ACHN (cell line): ENCODE measurements at places on chromosomes 11 and 22.
A peak's percentile ranks its signal among the peaks of the same experiment; 100 is the strongest.

DNA sequence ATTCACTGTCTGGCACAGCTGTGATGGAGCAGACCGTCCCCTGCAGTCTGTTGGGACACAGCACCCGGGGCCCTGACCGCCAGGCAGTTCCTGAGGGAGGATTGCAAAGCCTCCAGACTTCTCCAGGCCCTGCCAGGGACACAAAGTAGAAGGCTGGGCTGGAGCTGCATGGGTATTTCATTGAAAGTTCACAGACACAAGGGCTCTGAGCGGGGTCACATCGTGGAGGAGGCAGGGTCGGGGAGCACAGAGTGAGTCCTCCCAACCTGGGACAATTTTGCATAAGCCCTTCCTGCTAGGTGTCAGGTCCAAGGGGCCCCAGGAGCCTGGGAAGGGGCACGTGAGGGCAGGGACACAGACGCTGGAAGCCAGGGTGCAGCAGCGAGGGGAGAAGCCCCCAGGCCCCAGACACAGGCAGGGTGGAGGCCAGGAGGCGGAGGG, 15.7 kb downstream of the IFITM10 start:
- no peak for DNase-seq

DNA sequence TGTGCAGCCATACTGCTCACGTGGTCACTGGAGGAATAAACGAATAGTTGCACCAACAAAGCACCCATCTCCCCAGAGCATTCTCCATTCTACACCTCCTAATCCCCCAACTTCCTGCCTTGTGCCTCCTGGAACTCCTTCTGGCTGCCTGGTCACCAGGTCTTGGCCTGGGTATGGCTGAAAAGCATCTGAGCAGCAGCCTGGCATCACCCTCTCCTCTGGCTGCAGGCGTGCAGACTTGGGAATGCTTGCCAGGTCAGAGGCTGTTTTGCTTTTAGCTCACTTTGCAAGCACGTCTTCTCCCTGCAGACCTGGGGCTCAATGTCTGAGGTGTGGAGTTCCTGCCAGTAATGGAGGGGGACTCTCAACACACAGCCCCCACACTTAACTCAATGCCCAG, 33.3 kb upstream of the KCNJ11 start:
- DNase-seq, result no peak

GRCh38 chr11:2312232-2313042, 10.6 kb downstream of the TSPAN32 start:
- DNase-seq, result no peak

DNA sequence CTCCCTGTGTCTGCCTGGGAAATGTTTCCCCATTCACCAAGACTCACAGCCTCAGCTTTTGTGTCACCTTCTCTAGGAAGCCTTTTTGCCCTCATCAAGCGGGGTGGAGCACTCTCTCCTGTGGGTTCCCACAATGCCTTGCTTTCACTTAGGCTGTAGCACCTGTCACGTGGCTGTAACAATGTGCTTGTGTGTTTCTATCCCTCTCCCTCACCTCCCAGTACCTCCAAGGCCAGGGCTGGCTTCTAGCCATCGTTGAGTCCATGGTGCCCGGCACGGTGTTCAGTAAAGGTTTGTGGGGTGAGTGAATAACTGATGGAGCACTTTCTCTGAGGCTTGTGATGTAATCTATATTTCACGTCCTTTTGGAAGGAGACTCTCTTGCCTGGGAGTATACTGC, 153.2 kb downstream of the TTC17 start:
- no peak for DNase-seq

GRCh38 chr11:68837583-68838571, 3.8 kb downstream of the CPT1A start:
- no peak for DNase-seq

DNA sequence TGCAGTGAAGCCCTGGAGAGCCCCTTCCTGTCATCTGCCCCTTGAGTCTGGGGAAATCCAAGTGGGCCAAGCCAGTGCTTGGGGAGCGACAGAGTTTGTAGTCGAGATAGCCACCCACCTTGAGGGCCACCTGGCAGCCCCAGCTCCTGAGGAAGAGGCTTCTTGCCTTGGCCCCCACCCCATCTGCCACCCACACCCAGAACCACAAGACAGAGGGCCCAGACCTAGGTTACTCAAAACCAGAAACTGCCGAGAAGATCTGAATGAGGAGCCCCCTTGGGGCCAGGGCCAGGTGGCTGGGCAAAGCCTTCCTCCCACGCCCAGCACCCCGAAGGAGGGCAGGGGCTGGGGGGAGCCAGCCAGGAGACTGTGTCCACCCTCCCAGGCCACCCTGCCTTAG, 18.8 kb upstream of the PRR5 start:
- DNase-seq, result no peak

- no peak for DNase-seq
These were observed 380.6 kb downstream of the CADM1 start for GRCh38 chr11:115123641-115124040.

DNA sequence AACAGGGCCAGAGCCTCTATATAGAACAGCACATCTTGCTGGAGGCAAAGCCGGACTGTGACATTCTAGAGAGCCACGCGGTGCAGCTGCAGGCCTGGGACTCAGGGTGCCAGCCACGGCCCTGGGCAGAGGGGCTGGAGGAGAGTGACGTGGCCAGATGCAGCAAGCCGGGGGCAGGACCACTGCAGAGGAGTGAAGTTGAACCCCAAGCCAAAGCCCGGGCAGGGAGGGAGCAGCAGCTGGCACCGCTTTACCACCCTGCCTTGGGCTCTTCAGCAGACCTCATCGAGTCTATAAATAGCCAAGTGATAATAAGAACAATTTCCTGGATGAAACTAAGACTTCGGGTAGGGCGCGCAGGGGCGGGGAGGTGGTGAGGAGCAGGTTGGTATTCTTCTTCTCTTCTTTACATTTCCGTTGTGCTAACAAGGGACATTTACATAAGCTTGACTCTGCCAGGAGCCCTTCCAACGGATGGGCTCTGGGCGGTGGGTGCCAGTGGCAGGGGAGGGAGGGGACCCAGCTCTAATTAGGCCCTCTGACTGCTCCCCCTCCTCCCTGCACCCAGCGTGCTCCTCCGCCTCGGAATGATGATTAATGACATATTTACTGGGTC, 110.2 kb downstream of the ST3GAL4 start:
- DNase-seq, result no peak

DNA sequence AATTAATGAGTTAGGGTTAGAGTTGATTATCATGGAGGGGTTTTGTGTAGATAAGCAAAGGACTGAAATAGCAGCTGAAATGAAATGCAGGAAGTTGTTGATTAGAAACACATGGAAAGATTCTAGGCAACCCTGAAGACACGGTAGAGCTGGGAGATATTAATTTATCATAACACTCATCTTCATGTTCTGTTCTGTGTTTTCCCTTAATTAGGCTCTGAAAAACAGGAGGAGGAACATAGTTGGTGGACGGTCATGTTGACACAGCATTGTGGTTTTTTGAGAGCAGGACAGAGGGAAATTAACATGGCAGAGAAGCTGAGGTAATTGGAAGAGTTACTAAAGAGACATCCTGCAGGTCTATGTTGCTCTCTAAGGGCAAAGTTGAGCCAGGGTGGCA, 138.8 kb upstream of the UBASH3B start:
- DNase-seq, result no peak

DNA sequence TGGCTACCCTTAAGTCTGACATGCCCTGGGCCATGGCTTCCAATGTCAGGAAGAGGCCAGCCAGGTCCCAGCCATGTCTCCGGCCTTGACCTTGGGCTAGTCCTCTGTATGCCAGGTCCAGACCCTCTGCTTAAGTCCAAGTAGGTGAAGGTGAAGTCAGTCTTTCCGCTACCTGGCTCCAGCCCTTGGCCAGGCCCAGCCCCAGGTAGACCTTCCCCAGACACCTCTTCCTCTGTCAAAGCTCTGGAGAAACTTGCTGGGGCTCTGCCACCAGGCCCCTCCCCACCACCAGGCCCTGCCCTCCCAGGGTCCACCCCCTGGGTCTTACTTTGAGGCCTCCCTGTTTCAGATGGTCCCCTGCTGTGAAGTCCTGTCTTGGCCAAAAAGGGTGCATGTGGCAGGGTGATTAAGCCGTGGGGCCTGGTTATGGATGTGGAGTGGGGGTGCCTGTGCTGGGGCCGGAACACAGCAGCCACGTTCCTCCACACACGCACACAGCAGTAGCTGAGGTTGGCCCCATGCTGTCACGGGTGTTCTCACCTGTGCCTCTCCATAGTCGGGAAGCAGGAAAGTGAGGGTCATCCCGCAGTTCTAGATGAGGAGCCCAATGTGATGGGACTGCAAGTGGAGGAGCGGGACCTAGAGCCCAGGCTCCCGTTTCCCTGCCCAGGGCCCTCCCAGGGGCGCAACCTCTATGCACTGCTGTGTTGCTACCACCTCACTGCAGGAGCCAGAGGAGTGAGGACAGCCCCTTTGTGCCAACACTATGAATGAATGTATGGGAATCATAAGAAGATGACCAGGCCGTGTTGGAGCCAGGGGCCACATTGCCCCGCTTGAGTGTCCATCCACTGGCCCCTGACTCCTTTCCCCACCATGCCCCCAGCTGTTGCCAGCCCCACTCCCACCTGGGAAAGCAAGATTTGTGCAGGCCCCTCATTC, 72.2 kb downstream of the LINC01488 start:
- no peak for DNase-seq

DNA sequence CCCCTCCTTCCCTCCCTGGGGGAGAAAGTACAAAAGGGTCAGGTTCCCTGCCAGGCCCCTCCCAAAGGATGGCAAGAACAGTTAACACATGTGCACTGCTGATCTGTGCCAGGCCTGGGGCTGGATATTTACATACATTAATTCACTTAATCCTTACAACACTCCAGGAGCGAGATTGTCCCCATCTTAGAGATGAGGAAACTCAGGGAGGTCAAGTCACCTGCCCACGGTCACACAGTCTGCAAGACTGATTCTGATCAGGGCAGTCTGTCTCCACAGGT, 36.5 kb downstream of the NECTIN1 start:
- DNase-seq, result no peak

- DNase-seq, result no peak
These were observed 64.7 kb downstream of the PARVG start for GRCh38 chr22:44245438-44245837.

GRCh38 chr11:91795139-91795887, 429.3 kb upstream of the FAT3 start:
- no peak for DNase-seq

- no peak for DNase-seq
These were observed 21.6 kb downstream of the GPR83 start for GRCh38 chr11:94379613-94380012.

GRCh38 chr11:63616953-63617352, 2.7 kb upstream of the PLAAT3 start:
- DNase-seq, result no peak

- no peak for DNase-seq
These were observed 173.9 kb downstream of the DDX10 start for GRCh38 chr11:108838792-108839105.

GRCh38 chr22:30459181-30460052, 12.4 kb downstream of the SEC14L3 start:
- DNase-seq, result peak; percentile 30

GRCh38 chr22:49827271-49827852, 311 bp downstream of the BRD1 start:
- peak; percentile 12 for DNase-seq

DNA sequence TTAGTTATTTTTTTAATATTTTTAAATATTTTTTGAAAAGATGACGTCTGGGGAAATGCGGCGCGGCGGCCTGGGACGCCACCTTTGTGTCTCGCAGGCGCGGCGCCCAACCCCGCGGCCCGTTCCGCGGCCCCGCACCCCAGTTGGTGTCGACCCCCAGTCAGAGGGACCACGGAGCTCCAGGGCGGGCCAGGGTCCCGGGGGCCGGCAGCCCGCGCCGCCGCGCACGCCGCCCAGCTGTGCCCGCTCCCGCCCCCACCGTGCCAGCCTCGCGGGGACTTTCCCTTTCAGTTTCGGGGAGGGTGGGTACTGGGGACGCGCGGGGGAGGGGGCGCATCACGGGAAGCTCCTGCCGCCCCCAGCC, 1.6 kb downstream of the CCND1 start:
- DNase-seq, result no peak

GRCh38 chr22:42414565-42415303, 17.5 kb downstream of the NFAM1 start:
- no peak for DNase-seq

DNA sequence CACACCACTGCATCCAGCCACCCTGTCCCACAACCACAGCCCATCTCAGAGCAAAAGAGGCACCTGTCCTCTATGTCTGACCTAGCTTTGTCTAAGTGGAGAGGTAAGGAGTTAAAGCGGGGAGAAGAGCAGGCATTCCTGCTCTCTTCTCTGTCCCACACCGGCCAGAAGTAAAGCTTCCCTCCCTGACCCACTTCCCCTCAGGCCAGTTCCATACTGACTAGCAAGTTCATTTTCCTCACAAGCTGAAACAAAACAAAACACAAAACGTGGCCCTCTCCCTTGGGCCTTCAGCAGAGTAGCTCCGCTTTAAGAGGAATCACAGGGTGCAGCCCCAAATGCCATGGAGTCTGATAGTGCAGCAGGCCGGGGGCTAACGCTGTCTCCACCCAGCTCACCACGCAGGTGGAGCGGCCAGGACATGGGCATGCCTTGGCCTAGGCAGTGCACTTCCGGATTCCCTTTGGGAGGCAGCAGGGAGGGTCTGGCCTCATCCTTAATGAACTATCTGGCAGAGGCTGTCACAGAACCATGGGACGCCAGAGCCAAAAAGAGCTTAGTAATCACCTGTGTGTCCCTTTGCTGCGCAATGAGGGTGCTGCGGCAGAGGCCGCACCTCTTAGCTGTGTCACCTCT, 34.0 kb downstream of the FLI1 start:
- DNase-seq, result no peak

DNA sequence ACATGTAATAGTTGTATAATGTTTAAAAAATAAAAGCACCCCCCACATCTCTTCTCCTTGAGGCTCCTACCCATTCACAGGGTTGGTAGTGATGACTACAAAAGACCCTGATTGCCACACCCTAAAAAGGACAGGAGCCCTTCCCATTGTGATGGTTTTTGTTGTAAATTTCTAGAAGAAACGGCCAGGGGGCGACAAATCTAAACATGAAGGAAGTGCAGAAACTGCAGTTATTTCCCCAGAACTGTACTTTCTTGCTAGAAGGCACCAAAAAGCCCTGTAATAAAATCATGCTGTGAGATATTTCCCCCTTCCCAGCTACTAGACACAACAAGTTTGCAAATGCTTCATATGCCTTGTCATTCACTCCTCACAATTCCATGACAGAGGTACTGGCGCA, 10.8 kb downstream of the PRR5L start:
- DNase-seq, result peak; percentile 63

DNA sequence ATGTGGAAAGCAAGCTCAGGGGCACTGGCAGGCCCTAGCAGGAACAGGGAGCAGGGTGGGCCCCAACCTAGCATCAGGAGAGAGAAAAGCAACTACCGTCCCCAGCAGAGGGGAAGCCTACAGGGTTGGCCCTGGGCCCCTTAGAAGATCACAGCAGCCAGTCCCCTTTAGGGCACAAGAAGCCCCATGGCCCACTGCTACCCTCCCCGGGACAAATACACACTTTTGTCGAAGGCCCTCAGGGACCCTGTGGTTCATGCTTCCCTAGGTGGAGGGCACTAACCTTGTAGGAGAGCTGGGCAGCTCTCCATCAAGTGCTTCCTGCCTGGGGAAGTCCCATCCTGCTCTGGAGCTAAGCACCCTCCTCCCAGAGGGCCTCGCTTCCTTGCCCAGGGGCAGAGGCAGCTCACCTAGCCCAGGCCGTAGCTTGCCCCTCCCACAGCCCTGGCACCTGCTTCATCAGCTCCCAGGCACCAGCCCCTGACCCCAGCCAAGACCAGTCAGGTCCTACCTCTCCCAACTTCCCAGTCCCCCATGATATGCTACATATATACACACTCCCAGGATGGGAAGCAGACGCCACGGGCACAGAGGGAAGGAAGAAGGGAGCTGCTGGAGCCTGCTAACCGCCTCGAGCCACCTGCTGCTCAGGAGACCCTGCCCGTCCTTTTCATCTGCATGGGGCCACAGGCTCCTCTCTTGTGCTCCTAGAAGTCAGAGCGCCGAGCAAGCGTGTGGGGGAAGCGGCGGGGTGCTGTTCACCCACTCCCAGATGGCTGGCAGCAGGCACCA, 20.1 kb downstream of the SUN2 start:
- no peak for DNase-seq
